ENCODE measurements at places on chromosomes 13 and 19. TPM values are rescaled to one million over a fixed set of nuclear protein-coding genes. Genes with fewer than 3 reads are reported as not detected.

ZNF763 gene
- total RNA-seq = not detected

FREM2 gene
- total RNA-seq = not detected

ZNF440 gene
- total RNA-seq = not detected

ADAMTSL5 gene
- 3.4 TPM for total RNA-seq

TLE2 gene
- total RNA-seq = 2.5 TPM

TNNI3 gene
- total RNA-seq = 7.7 TPM

ZNF570 gene
- 3.2 TPM for total RNA-seq

REEP6 gene
- total RNA-seq = 5.8 TPM

HPN gene
- total RNA-seq = 0.10 TPM

HCST gene
- 0.44 TPM for total RNA-seq

MAU2 gene
- total RNA-seq = 13.2 TPM

ZNF433 gene
- not detected for total RNA-seq

SYNGR4 gene
- total RNA-seq = 4.6 TPM

RXFP2 gene
- not detected for total RNA-seq

RPS16 gene
- 7,787 TPM for total RNA-seq

FFAR2 gene
- not detected for total RNA-seq

PRSS57 gene
- not detected for total RNA-seq

APOE gene
- 14.5 TPM for total RNA-seq

ZNF564 gene
- total RNA-seq = 2.5 TPM

CATSPERD gene
- total RNA-seq = not detected

DDX49 gene
- total RNA-seq = 45.7 TPM

PSG7 gene
- total RNA-seq = 0.16 TPM

MTUS2 gene
- total RNA-seq = not detected

SGCG gene
- not detected for total RNA-seq

MUC16 gene
- total RNA-seq = 0.02 TPM

ADGRE3 gene
- not detected for total RNA-seq

EFNB2 gene
- 4.3 TPM for total RNA-seq

RAB3A gene
- total RNA-seq = 0.77 TPM

RDH8 gene
- 0.24 TPM for total RNA-seq

ZNF726 gene
- total RNA-seq = 0.61 TPM

TLE6 gene
- 5.0 TPM for total RNA-seq

TNFRSF19 gene
- total RNA-seq = 4.2 TPM

USHBP1 gene
- total RNA-seq = not detected

Measured in A549 treated with Mapracorat at 1 μM for 4 hours (cell line).